Temporal lobe (tissue), 4 donors: ENCODE measurements at places on chromosomes 13 and 19. TPM values are rescaled to one million over a fixed set of nuclear protein-coding genes. Genes with fewer than 3 reads are reported as not detected.

Gene FFAR3
- total RNA-seq, result under 0.01 TPM

Gene ZNF561
- 32.5 TPM for total RNA-seq

Gene SERPINE3
- total RNA-seq, result under 0.01 TPM

Gene ZNF799
- 6.4 TPM for total RNA-seq

Gene GSX1
- total RNA-seq, result under 0.01 TPM

Gene NKPD1
- total RNA-seq, result 0.49 TPM

Gene NANOS3
- 3.0 TPM for total RNA-seq

Gene ZNF579
- total RNA-seq, result 3.4 TPM

Gene ZNF526
- total RNA-seq, result 3.7 TPM

Gene CEACAM16
- total RNA-seq, result not detected

Gene ZNF627
- 60.0 TPM for total RNA-seq

Gene ZNF549
- total RNA-seq, result 17.7 TPM

Gene GRIK5
- total RNA-seq, result 37.1 TPM

Gene AKAP11
- total RNA-seq, result 95.1 TPM

Gene CASP14
- not detected for total RNA-seq

Gene TTC9B
- 32.0 TPM for total RNA-seq

Gene SHANK1
- total RNA-seq, result 14.5 TPM

Gene LILRA1
- 0.25 TPM for total RNA-seq

Gene VSTM1
- not detected for total RNA-seq

Gene ZNF850
- total RNA-seq, result 6.4 TPM
